Stimulated activated CD4-positive, alpha-beta T cell treated with anti-CD3 and anti-CD28 coated beads, TNF-alpha, amount 100 ng/mL, for 4 hours (primary cell): ENCODE measurements at places on chromosomes 4 and X.

DNA sequence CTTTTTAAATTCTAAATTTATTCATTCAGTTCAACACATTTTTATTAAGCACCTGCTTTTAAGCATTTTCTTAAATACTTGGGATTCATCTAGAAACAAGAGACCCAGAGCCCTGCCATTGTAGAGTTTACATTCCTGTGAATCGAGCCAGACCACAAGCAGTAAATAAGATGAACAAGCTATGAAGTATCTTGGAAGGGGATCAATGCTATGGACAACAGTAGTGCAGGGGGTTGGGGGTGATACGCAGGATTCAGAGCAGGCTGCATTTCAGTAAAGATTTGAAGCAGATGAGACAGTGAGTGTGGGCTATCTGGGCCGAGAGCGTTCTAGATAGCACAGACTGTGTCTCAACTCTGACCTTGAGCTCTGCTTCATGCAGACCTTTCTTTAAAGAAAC, 35.1 kb downstream of the CLDN22 start:
- no peak for DNase-seq

GRCh38 chrX:4588893-4589292, 875.4 kb upstream of the PRKX start:
- no peak for DNase-seq

DNA sequence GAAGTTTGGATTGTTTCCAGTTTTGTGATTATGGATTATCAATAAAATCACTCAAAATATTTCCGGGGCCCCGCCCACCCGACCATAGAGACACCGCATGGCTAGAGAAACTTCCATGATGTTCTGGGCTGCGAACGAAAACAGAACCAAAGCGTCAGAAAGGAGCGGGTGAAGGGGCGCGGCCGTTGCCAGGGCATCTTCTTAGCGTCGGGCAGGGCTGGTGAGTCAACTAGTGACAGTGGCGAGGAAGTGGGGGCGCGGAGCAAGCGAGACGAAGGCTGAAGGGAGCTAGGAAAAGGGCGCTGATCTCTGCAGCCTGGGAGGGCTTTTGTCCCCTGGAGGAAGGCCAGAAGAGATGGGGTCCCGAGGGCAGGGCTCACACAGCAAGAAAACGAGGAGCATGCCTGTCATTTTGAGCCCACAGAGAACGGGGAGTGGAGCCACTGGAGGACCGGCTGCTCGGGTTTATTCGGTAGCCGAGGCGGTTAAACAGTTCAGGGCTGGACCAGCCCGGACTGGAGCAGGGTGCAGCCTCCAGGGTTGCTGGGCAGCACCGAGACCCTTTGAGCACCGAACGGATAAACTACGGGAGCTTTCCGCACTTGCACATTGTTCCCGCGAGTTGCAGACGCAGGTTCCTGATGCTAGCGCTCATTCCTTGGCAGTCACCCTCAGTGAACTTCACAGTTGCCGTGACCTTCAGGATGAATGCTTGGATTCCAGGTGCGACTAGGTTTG, 298.1 kb upstream of the TRPC5 start:
- DNase-seq, result no peak

DNA sequence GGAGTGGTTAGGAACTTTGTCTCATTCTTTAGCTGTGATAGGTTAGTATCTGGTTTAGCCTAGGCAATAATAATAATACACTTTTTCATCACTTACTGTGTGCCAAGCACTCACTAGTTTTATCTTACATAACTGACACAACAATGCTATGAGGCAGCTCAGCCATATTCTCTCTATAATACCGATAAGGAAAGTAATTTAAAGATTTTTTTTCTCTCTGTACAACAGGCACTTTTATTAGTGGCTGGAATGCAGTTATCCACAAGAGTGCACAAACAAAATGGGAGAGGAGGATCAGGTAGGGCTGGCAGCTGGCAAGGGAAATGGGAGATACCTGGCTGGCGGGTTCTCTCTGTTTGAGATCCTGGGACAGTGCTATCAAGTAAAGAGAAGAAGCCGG, 7.6 kb downstream of the RELL1 start:
- DNase-seq, result no peak

DNA sequence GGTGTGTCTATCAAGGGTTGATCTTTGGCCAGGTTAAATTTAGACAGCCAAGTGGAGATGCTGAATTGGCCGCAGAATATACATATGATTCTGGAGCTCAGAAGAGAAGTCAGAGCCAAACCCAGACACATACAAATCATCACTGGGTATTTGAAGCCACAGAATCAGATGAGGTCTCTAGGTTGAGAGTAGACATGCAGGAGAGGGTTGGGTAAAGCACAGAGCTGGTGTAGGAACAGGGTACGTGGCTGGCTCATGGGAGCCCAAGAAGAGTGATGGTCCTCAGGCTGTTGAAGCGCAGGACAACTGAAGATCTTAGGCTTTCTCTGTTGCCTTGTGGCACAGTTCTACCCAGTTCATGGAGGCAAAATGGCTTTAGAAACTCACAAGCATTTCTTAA, 37.7 kb downstream of the ADAMTS3 start:
- no peak for DNase-seq

DNA sequence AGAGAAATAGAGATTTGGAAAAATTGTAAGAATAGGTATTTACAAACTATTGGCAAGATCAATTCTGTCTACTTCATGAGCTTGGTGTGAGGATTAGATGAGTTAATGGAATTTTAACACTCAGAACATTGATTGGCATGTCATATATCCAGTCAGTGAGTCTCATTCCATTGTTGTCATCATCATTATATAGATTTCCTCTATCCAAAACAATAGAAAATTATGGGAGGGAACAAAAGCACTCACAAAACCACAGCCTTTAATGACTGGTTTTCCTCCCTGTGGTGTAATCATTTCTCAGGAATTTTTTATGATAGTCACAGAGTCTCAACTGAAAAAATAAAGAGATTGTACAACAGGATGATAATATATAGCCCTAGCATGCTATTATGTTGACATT, 21.1 kb downstream of the KLHL5 start:
- DNase-seq, result no peak

DNA sequence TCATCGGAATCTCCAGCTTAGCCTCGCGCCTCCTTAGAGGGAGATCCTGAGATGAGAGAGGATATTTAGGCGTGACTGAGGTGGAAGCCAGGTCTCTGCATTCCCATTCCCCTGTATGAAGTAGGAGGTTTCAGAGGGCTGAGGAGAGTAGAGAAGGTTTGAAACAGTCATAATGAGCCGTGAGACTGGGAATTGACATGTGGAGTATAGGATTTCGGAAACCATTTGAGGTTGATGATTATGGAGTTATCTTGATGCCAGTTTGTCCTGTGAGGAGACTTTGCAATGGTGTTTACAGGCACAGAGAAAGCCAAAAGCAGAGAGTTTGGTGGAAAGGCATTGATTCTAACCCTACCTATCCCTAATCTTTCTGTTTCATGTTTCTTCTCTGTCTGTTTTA, 2.0 kb downstream of the CHST7 start:
- DNase-seq, result no peak

GRCh38 chr4:159677521-159677920, 574.6 kb downstream of the RAPGEF2 start:
- DNase-seq, result no peak

- no peak for DNase-seq
These were observed 253.2 kb upstream of the IGFBP7 start for GRCh38 chr4:57363346-57363745.

DNA sequence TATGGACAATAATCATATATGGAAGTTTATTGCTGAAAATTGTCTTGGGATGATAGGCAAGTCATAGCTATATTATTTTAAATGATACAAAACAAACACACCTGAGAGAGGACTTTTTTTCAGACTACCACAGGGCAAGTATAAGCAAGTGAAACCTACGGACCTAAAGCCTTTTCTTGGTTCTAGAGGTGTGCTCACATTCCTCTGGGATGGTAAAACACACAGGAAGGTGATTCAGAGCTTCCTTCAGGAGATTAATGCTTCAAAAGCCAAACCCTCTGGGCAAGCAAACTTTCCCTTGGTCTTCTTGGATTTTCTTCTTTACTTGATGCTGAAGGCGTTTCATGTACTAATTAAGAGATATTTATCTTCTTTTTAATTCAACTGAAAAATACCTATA, 60.1 kb upstream of the ACSL4 start:
- DNase-seq, result no peak

- DNase-seq, result no peak
These were observed 518.6 kb downstream of the RPA4 start for GRCh38 chrX:97402333-97402732.

- no peak for DNase-seq
These were observed 81.4 kb downstream of the FBXW7 start for GRCh38 chr4:152454398-152455011.

GRCh38 chrX:54043541-54044125, 640 bp downstream of the PHF8 start:
- no peak for DNase-seq

DNA sequence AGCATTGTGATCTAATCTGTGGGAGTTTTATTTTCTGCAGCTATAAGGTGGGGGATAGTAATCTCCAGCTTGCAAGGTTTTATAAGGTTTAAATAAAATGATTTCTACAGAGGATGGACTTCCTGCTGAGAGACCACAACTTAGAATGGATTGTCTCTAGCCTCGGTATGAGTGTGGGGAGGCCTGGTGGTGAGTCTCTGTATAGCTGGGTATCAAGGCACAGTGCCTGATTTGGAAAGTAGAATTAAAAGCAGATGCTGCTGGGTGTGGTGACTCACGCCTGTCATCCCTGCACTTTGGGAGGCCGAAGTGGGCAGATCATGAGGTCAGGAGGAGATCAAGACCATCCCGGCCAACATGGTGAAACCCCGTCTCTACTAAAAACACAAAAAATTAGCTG, 162.0 kb upstream of the GATB start:
- no peak for DNase-seq

DNA sequence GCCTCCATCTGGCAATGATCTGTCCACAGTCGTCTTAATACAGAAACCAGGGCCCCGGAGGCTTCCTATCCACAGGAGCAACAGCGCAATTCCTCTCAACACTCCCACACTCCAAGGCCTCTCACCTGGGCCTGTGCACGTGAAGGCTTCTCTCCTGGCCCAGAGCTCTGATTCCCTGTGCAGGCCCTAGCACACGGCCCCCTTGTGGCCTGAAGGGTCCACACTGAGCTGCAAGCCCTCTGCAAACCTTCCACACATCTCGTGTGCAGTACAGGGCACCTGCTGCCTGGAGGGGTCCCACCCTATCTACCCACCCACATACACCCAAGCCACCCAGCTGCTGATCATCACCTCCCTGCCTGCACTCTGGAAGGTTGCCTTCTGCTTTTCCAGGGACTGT, 150.1 kb upstream of the NUDT10 start:
- DNase-seq, result no peak

DNA sequence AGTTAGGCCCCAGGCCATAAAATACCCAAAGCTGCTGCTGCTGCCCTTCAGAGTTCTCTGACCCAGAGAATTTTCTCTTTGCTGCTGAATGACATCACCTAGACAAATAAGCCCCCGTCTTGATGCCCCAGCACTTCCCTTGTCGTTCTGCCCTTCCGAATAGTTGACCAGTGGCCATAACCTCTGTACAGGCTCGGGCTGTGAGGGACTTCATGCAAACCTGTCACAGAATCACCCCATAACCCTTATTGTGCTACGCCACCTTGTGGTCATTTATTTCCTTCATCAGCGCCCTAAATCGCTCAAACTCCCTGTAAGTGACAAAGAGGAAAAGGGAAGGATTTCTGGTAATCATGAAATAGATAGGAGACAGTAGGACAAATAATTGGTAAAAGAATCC, 18.8 kb downstream of the SPACA5 start:
- no peak for DNase-seq

- no peak for DNase-seq
These were observed 11.6 kb downstream of the SYTL4 start for GRCh38 chrX:100720301-100720700.

- DNase-seq, result peak; percentile 27
These were observed 118.4 kb downstream of the ASB9 start for GRCh38 chrX:15151267-15152186.

GRCh38 chrX:16699389-16699788, 13.1 kb downstream of the CTPS2 start:
- no peak for DNase-seq

DNA sequence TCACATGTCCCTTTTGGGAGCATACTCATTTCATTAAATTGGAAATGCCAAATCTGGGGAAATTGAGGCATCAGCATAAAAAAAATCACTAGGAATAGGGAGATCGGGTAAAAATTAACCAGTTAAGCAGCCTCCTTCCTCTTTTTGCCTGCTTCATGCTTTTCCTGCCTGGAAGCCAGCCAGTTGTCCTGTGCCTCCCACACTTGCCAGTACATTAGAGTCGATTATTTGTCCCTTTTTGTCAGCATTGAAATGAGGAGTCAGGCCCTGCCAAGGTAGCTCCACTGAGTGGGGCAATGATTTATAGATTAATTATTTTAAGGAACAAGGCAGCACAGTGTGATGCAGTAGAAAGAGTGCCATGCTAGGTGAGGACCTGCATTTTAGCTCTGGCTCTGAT, 55.3 kb downstream of the SH2D1A start:
- DNase-seq, result no peak

GRCh38 chr4:47876784-47877546, 37.4 kb downstream of the NFXL1 start:
- DNase-seq, result no peak

GRCh38 chr4:26284536-26284935, 36.3 kb upstream of the RBPJ start:
- DNase-seq, result no peak

DNA sequence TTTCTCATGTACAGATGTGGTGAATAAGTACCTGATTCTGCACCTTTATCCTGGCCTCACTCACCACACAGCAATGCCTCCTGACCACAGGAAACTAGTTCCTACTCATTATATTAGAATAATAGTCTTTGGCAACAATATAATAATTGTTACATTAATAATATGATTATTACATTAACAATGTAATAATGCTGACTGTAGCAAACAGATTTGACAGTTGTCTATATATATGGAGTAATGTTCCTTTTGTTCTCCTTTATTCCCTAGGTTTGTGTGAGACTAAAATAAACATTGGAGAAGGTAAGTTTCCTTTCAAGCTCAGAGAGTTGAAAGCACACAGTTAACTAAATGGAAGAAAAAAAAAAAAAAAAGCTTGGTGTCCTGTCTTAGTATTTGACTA, 40.6 kb upstream of the NAA11 start:
- DNase-seq, result no peak

GRCh38 chr4:65670331-65671031, at the start of gene EPHA5:
Gene EPHA5 (minus strand): TSS chr4:65670489. CDS start chr4:65669742, 747 bp downstream.
- no peak for DNase-seq

GRCh38 chrX:30597216-30598012, 19.8 kb upstream of the TASL start:
- DNase-seq, result no peak
